Hippocampal formation (tissue), 2 donors: ENCODE measurements at places on chromosomes 6 and 20.

GRCh38 chr6:125301435-125302391 lies at the start of gene HDDC2:
TSS of gene HDDC2 (minus strand) at chr6:125301967. CDS start at chr6:125301932, 35 bp downstream.
- peak; percentile 36 for DNase-seq

- no peak for DNase-seq
Observed at GRCh38 chr6:4981761-4982160, 22.1 kb downstream of the RPP40 start.

- no peak for DNase-seq
Observed at GRCh38 chr6:138529478-138529877, 30.2 kb upstream of the NHSL1 start.

DNA sequence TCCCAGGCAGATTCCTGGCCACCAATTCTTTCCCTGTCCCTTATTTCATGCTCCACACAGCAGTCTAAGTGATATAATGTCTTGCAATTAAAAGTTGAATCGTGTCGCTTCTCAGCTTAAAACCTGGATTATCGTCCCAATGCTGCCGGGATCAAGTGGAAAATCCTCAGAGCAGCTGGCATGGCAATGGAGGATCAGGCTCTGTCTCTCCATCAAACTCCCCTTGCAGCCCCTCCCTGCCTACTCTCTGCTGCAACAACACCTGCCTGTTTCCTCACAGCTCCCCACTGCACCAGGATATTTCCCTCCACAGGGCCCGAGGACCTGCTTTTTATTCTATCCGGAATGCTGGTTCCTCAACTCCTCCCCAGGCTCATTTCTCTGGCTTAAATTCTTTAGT lies 277.1 kb downstream of the SYNE1 start:
- no peak for DNase-seq

DNA sequence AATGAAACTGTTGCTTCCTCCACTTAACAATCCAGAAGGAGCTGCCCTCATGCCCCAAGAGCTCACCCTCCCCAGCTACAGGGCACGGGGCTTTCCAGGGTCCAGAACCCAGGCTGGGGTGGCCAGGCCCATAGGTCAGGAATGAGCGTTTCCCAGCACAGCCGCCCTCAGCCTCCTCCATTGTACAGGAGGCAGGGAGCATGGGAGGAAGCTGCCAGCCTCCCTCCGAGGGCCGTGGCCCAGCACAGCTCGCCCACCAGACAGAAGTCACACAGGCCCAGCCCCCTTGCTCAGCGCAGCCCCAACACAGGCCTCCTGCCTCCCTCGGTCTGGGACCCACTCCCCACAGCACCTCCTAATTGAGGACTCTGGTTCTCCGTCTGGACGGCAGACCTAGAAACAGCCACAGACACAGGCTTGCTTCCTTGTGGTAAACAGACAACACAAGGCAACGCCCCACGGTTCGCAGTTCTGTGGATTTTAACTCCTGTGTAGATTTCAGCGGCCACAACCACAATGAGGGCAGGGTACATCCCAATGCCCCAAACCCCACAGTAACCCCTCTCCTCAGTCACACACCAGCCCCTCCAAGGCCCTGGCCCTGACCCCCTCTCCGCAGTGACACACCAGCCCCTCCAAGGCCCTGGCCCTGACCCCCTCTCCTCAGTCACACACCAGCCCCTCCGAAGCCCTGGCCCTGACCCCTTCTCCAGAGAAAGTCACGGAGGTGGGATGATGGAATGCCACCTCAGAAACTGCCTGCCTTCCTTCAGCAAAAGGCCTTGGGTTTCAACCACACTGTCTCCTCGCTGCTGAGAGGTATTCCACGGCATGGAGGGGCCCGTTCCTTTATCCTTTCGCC lies 173.5 kb downstream of the DLL1 start:
- no peak for DNase-seq

GRCh38 chr20:63487781-63488241 lies 11.1 kb downstream of the EEF1A2 start:
- DNase-seq = no peak

GRCh38 chr6:10441004-10441654 lies 26.3 kb upstream of the TFAP2A start:
- no peak for DNase-seq

DNA sequence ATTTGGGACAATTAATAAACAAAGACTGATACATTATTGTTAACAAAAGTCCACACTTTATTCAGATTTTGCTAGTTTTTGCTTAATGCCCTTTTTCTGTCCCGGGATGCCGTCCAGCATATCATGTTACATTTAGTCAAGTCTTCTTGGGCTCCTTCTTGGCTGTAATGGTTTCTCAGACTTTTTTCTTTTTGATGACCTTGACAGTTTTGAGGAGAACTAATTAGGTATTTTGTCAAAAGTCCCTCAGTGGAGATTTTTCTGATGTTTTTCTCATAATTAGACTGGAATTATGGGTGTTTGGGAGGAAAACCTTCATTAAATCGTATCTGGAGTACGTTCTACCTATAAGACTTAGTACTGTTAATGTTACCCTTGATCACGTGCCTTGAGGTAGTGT lies 177.2 kb downstream of the MCHR2 start:
- DNase-seq = no peak

DNA sequence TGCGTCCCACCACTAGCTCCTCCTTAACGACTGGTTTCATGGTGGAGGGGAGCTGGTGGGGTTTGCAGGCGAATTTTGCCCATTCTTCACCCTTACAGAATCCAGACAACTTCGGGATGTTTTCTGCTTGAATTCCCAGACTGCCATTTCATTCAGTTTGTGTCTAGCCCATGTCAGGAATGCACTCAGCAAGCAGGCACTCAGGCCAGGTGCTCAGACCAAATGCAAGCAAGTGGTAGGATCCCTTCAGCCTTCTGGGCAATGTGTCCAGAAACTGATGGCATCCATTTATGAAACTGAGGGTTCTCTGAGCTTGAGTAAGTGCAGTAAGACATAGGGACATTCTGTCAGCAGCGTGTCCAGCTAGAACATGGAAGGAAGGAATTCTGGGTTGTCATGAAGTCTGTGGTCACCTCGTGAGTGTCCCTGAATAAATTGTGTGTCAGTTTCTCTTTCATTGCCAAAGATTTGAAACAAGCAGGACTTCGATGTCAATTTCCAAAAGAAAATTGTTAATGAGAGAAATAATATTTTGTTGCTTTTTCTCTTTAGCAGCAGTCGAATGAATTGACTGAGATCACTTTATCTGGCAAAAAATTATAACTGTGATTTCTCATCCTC lies 21.8 kb upstream of the DACT2 start:
- DNase-seq = no peak

- DNase-seq = no peak
Observed at GRCh38 chr20:5548902-5549599, 201.2 kb upstream of the SHLD1 start.

GRCh38 chr6:125584468-125584939 lies 164.9 kb upstream of the HEY2 start:
- peak; percentile 79 for DNase-seq

- no peak for DNase-seq
Observed at GRCh38 chr6:109393886-109394281, 11.6 kb upstream of the CD164 start.

DNA sequence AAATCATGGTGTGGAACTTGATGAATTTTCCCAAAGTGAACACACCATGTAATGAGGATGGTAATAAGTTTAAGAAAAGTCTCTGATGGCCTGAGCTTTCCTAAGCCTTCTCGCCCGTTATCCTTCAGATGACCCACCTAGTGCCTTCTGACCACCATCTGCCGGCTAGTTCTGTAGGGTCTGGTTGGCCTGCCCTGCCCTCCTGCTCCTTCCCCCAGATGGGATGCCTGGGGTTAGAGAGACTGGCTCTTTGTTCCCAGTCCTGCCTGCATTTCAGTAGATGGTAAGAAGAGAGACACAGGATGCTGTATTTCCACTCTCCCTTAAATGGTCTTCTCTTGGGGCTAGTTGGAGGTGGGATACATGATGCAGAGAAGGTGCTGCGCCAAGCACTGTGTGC lies 43.0 kb downstream of the TIAM2 start:
- DNase-seq = no peak

- DNase-seq = no peak
Observed at GRCh38 chr20:46009816-46010215, 1.1 kb downstream of the MMP9 start.

- no peak for DNase-seq
Observed at GRCh38 chr6:32890831-32891230, 36.8 kb downstream of the PSMB9 start.

- DNase-seq = peak; percentile 77
Observed at GRCh38 chr6:83215131-83216047, 22.2 kb downstream of the RWDD2A start.

- DNase-seq = no peak
Observed at GRCh38 chr6:138914701-138915100, 73.4 kb downstream of the REPS1 start.

DNA sequence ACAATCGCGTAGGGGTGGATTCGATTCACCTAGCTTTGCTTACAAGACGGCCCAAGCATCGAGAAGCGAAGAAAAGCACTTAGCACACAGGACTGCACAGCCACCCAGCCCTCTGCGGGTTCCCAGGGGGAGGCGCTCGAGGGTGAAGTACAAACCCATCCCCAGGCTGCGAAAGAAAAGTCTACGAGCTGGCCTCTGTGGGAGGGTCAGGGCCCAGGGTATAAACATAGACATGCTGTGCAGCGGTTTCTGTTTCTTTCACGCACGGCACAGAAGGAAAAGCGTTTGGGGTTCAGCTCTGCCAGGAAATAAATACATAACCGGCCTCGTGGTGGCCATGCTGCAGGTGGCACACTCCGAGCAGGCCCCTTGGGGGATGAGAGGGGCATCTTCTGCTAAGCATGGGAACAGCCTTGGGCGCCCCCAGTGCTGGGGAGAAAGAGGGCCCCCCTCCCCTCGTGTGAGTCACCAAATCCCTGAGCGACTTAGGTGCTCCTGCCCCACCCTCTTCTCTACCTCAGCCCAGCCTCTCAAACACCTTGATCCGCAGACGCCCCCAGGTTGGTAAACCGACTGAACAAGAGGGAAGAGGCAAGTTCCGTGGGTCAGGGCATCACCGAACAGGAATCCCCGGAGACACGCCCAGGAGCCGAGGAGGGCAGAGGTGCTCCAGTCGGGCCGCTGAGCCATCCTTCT lies 91.6 kb upstream of the RIPOR2 start:
- DNase-seq = no peak

DNA sequence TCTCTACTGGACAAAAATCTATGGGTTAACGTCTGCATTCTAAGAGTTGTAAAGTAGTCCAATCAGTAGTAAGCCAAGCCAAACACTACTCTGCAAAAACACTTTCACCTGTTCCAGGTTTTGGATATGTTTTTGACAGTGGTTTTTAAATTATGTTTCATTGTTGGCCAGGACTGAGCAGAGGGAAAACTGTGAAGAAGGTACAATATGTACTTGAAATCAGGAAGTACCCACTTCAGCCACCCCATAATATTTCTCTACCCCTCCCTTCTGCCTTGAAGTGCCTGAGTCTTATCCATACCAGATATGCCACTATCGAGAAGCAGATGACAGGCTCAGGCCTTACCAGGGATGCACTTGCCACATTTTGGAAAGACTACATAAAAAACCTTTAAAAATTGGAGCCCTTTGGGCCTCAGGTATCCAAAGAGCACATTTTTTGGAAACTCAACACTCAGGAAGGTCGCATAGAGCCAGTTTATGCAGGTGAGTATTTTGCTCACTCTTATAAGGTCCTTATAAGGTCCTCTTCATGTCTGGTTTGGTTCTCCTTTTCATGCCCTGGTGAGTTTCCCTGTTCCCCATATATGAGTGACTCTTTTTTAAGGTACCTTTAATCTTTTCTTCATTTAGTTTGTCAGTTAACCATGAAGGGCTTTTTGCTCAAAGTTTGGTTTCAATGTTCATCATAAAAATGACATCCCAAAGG lies 859.3 kb upstream of the FLRT3 start:
- no peak for DNase-seq

DNA sequence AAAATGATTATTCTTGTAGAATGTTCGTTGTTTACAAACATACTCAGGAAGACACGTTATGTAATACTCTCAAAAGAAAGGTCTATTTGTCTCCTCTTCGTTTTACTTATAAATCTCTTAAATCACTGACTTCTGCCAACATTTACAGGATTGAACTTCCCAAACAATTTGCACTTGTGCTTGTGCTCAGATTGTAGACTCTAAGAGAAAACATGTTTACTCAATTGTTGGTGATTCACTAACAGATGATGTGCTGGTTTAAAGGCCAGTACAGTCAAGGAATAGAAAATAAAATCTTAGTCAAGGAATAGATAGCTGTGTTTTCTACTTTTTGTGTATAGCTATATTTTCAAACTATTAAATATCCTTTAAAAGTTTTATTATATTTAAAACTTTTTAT lies 172.8 kb downstream of the GJA1 start:
- no peak for DNase-seq

DNA sequence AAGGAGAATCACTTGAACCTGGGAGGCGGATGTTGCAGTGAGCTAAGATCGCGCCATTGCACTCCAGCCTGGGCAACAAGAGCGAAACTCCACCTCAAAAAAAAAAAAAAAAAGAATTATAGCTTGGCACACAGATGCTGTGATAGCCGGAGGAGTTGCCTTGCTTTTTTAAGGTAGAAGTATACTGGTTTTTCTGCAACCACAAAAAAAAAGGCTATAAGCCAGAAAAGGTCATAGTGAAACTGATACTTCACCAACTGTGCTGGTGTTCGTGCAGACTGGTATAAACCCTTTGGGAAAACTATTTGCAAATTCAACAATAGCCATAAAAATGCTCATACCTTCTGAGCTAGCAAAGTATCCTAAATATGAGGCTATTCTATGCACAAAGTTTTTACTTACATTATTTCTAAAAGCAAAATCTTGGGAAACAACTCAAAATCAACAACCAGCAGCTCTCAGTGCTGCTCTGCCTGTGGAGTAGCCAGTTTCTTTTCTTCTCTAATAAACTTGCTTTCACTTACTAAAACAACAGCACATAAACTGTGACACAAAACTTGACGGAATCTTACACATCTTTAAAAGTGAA lies 44.0 kb downstream of the B4GALT5 start:
- DNase-seq = no peak

- DNase-seq = no peak
Observed at GRCh38 chr6:56093776-56094175, 153.6 kb downstream of the COL21A1 start.

GRCh38 chr6:124131259-124131658 lies 327.6 kb downstream of the NKAIN2 start:
- DNase-seq = no peak

GRCh38 chr6:82006027-82006738 lies 241.4 kb downstream of the IBTK start:
- no peak for DNase-seq

DNA sequence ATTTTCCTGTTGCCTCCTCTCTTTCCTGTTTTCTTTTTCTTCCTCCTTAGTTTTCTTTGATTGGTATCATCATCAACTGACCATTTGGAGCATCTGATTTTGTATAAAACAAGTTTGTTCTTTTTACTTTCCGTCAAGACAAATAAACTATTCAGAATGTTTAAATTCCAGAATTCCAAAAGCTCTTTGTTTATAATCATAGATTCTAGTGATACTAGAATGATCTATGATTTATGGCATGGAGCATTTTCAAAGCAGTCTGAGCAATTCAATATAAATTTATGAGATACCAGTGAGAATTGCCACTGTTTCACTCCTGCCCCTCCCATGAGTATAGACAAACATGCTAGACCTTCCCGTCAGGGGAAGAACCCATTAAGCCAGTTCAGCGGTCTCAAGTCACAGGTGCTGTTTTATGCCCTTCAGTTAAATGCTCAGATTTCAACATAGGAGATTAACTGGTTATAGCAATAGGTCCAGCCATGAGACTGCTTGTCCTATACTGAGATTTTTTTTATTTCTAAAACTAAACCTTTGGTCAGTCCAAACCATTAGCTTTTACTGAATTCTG lies 60.7 kb downstream of the GRIK2 start:
- no peak for DNase-seq

- no peak for DNase-seq
Observed at GRCh38 chr6:22113026-22113766, 183.6 kb downstream of the PRL start.
